Stimulated activated CD8-positive, alpha-beta memory T cell treated with anti-CD3 and anti-CD28 coated beads, Interleukin-12 subunit alpha, Interleukin-12 subunit beta, amount 100 ng/mL, for 4 hours (primary cell): ENCODE measurements at places on chromosomes 4 and X.

DNA sequence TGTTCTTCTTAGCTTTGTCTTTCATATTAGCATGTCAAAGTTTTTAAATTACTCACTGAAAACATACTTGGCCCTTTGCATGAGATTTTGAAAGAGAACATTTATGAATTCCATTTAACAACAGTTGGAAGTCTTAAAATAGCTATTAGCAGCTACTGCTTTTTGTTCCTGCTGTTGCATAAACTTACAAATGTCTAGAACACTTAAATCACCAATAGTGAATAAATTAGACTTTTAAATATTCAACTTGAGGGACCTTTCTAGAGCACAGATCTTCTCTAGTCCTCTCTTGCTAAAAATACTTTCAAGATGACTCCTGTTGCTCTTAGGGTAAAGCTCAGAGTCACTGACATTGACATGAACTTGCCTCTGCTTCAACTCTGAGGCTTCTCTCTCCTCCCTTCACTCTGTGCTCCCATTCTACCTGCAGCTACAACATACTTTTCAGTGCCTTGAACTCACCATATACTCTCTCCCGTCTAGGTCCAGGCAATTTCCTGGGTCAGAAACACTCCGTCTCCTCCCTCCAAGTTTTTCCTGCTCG lies 15.8 kb upstream of the TXK start:
- DNase-seq: no peak

DNA sequence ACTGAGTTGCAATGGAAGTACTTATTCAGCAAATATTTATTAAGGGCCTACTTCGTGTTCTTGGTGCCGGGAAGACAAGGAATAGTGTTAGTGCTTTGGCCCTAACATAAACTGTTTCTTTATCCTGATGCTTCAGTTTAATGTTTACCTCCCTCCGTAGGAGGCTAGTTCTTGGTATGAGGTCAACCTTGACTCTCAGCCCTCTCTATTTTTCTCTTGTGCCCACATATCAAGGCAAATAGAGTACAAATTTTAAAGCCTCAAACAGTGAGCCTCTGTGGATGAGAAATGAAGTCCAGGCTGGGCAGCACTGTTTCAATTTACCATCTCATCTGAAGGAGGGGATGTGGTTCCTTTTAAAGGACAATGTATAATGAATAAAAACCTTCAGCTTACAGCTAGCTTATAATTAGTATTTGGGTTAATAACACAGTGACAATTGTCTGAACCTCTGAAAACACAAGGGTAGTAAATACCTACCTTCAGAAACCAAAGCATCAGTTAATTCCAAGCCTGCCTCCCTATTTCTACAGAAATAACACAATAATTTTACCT lies 68.5 kb downstream of the SH3RF1 start:
- DNase-seq: no peak

DNA sequence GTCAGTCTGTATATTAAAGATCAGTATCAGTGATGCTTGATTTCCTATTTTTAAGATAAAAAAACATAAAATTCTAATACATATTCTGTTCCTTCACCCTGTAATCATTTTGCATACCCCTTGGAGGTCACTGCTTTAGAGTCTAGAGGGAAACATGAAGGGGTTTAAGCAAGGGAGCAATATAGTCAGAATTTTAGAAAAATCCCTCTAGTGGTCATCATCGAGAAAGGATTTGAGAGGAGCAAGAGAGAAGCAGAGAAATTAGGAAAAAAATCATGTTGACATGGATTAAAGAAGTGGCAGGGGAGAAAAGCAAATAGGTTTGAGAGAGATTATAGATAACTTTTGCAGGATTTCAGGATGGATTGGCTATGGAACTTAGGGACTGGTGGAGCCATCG lies 11.1 kb downstream of the APEX2 start:
- no peak for DNase-seq

DNA sequence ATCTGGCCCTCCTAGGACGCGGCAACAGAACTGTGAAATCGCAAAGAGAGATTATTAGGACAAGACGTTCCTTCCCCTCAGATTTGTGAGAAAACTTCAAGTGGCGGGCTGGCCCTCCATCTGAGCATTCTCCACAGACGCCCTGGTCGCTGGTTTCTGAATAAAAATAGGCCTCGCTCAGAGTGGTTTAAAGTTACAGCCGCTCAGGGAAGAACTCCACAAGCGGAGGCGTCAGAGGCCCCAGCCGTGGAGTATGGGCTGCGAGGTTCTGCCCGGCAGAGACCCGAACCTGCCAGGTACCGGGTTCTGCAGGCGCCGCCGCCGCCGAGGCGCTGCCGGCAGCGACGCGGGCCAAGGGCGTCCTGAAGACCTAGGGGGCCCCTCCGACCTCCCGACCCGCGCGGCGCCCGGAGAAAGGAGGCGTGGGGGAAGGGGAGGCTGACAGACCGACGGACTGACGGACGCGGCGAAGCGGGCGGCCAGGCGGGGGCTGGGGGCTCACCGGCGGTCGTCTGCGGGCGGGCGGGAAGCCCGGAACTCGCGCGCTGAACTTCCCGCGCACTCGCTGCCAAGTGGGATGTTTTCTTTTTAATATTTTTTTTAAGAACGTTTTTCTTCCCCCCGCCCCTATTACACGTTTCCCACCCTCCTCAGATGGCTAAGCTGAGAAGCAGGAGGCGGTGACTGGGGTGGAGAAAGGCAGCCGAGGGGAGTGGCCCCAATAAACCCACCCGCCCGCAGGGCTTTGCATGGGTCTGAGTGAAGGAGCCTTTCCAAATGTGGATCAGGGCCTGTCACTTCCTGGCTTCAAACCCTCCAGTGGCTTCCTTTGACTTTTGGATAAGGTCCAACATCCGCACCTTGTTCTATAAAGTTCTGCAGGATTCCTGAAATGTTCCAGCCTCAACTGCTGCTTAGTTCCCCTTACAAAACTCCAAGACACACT lies at the start of gene PABPC4L:
Gene PABPC4L (minus strand): TSS at position 574 of the 946 bp plus-strand sequence. CDS start 770 bp downstream, outside the sequence.
- DNase-seq: no peak

- no peak for DNase-seq
Measured at GRCh38 chr4:176999935-177000543, 207.3 kb upstream of the VEGFC start.

- no peak for DNase-seq
Measured at GRCh38 chrX:51893931-51894696, 691 bp downstream of the MAGED1 start.

- DNase-seq: no peak
Measured at GRCh38 chr4:41877020-41877796, 58.0 kb upstream of the TMEM33 start.

DNA sequence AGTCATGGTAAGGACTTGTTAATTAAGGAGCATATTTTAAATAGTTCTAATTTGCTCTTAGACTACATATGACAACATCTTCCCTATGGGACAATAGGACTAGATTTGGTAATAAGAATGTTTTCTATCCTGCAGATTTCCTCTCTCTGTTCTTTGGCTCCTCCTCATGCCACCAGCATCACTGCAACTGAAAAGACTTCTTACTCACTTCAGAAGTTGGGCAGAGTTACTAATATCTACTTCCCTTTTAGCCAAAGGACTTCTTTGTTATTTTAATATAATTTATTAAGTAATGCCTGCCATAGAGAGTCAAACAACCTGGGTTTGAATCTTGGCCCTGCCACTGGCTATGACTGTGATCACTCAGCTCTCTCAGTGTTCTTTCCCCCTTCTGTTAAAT lies 16.4 kb downstream of the MMAA start:
- no peak for DNase-seq

- no peak for DNase-seq
Measured at GRCh38 chr4:186563761-186564160, 8.4 kb upstream of the MTNR1A start.

GRCh38 chrX:39854772-39855747 lies 242.7 kb downstream of the BCOR start:
- DNase-seq: peak; percentile 55

DNA sequence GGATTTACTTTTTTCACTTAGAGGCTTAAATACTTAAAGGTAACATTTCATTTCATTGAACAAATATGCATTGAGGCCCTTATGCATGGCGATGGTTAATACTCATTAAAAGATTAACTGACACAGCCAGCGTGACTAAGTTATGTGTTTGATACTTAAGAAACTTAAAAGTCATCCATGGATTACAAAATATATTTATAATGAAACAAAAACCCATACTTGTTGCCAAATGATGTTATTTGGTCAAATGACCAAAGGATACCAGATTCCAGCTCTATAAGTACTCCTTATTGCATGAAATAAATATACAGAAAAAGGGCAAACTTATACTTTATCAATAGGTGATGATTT lies 26.7 kb downstream of the ZNF330 start:
- no peak for DNase-seq

- no peak for DNase-seq
Measured at GRCh38 chrX:38694394-38694793, 106.9 kb upstream of the MID1IP1 start.

GRCh38 chr4:8534129-8534528 lies 46.1 kb upstream of the GPR78 start:
- DNase-seq: no peak

- no peak for DNase-seq
Measured at GRCh38 chr4:6300359-6300758, 30.7 kb downstream of the WFS1 start.

GRCh38 chr4:8213121-8213520 lies 14.0 kb downstream of the SH3TC1 start:
- DNase-seq: no peak

DNA sequence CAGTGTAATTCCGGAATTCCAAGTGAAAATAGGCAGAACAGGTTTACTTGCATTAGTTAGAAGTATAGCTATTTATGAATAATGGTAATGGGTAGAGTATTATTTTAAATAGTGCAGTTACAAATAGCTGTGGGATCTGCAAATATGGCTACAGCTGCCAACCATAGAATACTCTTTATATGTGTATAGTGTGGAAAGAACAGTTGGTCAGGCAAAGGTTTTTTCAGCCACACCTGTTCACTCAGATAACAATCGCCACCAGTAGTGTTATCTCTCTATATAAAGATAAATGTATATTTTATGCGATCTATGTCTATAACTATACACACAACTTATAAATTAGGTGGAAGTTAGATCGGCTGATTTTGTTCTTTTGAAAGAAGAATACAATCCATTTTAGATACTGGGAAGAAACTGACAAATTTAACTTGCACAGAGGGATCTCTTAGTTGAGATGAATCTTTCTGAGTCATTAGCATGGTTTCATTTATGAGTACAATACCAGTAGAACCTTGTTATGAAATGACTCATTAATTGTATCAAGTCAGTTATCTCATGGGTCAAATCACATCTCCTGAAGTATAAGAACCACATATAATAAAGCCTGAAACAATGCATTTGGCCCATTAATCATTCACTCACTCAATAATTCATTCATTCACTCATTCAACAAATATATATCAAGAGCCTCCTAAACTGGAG lies 100.9 kb upstream of the NR3C2 start:
- DNase-seq: no peak

- DNase-seq: no peak
Measured at GRCh38 chrX:7077241-7078230, 70.0 kb upstream of the STS start.

DNA sequence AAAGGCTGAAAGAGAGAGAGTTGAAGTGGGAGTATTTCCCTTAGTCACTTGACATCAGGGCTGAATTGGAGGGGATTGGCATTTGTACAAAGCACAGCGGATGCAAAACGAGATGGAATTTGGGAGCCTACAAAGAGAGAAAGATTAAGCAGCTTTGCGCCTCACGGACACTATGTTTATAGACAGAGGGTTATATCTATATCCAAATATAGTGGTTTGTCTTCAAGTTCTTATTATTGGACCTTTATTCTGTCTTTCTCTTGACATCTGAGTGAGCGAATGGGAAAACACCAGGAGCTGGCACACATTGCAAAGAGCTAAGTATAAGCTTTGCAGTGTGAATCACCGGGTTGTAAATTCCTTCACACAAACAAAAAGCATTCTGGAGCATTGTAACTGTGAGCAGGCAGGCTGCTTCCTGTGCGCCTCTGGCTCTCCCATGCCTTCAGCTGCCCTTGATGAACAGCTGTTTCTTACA lies 500.2 kb downstream of the STIM2 start:
- no peak for DNase-seq

DNA sequence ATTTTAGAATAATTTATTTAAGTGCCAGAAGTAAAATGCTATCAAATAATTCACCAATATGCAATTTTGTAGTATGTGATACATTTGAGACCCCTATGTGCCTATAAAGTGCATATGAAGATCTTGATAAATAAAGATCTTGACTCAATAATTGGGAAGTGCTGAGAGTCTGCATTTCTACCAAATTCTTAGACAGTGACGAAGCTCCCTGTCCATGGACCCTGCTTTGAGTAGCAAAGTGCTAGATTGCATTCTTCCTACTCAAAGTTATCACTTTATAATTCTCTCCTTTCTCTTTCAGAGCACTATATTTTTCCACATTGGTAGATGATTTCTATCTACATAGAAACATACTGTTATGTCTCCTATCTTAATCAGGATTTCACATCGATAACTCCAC lies 1393.9 kb downstream of the ARAP2 start:
- no peak for DNase-seq

DNA sequence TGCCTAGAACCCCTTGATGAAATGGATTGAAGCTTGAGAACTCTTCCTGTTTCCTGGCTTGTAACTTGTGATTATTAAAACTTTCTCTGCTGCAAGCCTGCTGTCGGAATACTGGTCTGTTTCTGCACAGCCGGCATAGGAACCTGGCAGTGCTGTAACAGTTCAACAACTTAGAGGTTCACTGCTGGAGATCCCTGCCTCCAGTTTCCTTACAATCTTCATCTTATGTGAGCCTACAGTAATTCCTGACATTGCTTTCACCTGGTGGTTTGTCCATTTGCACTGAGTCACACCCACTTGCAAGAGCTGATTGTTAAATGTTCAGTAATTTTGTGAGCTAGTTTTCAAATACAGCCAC lies 1.3 kb upstream of the SEPSECS start:
- DNase-seq: no peak

- no peak for DNase-seq
Measured at GRCh38 chr4:128854433-128854832, 44.9 kb downstream of the JADE1 start.

DNA sequence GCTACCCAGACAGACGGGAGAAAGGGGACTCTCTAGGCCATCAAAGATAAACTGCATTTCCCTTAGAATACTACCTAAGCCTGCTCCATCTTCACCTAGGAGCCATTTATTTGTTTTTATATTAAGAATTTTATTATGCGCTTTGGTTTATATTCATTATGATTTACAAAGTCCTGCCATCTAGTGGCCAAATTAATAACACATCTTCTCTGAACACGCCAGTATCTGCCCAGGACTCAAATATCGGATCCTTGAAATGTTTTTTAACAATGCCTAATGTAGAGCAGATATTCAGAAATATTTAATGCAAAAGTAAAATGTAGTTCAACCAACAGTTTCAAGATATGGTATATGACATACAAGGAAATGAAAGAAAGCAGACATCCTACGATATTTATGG lies 20.8 kb upstream of the PRPS2 start:
- DNase-seq: no peak

- DNase-seq: no peak
Measured at GRCh38 chr4:85598936-85599335, 124.0 kb downstream of the ARHGAP24 start.
